ENCODE measurements at places on chromosomes 16 and 17.

DNA sequence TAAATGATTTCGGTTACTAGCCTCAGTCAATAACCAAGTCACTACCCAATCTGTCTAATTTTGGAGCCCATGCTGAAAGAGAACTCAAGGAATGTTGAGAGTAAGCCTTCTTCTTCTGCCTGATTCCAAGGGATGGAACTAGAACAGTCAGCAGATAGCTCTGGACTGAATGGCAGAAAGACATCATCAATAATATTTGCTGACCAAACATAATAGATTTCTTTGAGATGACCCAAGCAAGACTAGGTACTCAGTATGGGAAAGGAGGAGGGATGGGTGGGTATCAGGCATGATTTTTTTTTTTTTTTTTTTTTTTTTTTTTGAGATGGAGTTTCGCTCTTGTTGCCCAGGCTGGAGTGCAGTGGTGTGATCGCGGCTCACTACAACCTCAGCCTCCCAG lies 330.1 kb downstream of the CNTNAP4 start:
- no peak for DNase-seq

DNA sequence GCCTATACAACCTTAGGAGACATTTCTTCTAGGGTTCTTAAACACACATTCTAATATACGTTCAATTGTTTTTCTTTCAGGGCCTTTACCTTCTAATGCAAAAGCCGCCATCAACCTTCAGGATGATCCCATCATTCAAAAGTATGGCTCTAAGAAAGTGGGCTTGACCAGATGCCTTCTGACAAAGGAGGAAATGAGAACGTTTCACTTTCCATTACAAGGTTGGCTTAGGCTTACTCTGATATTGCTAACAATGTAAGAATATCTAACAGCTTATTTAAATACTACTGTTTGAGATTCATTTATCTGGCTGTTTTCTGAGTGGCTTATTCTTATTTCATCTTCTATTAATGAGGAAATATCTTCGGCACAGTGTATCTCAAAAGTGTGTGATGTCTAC lies 15.4 kb downstream of the REXO5 start:
- DNase-seq, result no peak

GRCh38 chr17:45664921-45665320 lies 119.2 kb upstream of the CRHR1 start:
- no peak for DNase-seq

GRCh38 chr17:75542728-75543336 lies 17.3 kb downstream of the LLGL2 start:
- no peak for DNase-seq

DNA sequence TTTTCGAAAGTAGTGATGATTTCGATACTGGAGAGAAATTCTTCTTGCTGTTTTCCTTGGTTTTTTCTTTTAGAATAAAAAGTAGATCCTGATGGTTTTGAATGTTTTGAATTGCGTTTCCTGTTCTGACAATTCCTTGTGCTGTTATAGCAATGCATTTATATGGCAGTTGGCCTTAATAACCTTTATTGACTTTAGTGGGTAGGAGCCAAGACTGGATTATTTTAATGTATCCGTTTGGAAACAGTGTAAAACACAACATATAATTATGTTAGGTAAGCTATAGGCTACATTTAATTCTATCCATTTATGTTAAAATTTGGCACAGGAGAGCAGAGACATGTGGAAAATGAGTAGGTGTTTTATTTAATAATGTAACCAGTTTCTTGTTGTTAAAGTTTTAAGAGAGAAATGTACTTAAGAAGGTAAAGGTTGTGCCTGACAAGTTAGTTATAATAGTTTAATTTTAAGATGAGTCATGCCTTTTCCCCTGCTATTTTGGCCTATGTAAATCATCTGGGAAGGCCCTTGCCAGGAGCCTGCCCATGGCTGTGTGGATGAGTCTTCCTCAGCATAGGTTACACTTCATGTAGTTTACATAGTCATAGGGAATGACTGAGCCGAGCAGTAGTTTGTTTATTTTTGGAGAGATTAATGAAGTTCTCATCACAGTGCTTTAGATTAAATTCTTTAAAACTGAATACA lies 189.9 kb downstream of the FTO start:
- DNase-seq, result no peak

DNA sequence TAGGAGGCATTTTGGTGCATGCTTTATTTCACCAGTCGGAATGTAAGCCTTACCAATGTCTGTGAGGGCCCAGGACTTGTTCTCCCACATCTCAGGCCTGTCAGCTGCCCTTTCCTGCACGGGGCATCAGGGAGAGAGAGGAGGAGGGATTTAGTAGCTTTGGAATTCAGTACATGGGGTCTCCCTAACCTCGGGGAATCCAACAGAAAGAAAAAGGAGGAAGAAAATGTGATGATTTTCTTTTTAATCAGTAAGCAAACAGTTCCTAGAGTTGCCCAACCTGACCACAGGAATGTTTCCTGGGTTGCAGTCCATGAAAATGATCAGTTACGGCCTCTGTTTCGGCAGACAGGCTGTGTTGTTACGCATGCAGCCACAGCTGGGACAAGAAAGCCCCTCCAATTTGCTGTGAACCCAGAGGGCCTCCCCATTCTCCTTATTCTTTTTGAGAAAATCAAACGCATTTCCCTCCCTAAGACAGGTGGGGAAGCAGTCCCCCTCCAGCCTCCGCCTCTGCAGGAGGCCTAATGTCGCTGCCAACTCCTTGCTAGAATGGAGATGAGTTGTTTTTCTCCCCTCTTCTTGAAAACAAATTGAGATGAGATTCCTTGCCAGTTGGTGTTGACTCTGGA lies 53.1 kb upstream of the TANGO6 start:
- DNase-seq, result no peak

GRCh38 chr16:84989749-84990620 lies 21.4 kb downstream of the ZDHHC7 start:
- DNase-seq, result no peak

DNA sequence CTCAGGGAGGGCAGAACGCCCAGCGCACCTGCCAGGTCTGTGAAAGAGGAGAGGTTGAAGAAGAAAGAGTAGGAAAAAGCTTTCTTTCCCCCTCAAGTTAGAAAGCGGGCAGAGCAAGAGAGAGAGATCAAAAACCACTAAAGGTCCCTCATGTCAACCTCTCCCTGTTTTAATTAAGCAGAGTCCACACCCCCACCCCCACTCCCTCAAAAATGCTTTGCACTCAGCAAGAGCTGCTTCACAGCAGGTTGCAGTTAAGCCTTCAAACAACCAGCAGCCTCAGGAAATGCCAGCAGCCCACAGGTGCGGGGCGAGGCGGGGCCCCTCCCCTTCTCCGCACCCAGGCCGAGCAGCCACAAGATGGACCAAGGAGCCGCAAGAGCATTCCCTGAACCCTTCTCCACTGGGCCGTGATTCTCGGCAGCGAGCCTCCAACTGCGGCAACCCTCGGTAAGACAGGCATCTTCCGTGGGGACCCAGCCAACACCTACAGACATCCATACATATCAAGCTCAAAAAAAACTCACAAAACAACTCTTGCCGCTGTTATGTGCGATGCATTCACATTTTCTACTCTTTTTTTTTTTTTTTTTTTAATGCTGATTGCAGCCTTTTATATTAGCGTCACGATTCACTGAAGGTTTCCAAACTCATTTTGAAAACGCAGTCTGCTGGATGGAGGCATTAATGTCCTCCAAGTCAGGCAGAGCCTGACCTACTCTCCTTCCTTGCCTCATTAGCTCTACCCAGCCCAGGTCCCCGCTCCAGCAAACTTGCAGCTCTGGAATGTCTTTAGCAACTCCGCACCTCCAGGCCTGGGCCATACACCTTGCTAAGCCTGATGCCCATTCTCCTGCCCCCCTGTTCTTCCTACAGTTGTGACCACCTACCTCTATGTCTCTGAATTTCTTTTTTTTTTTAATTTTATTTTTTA lies 66.1 kb downstream of the AXIN2 start:
- no peak for DNase-seq

GRCh38 chr16:76653390-76654026 lies 376.3 kb downstream of the CNTNAP4 start:
- DNase-seq, result peak; percentile 88

GRCh38 chr16:12087901-12088421 lies 111.4 kb downstream of the SNX29 start:
- DNase-seq, result no peak

GRCh38 chr17:48715496-48716399 lies 6.6 kb downstream of the PRAC1 start:
- DNase-seq, result no peak

- no peak for DNase-seq
Measured at GRCh38 chr16:47413041-47413440, 47.8 kb downstream of the ITFG1 start.

DNA sequence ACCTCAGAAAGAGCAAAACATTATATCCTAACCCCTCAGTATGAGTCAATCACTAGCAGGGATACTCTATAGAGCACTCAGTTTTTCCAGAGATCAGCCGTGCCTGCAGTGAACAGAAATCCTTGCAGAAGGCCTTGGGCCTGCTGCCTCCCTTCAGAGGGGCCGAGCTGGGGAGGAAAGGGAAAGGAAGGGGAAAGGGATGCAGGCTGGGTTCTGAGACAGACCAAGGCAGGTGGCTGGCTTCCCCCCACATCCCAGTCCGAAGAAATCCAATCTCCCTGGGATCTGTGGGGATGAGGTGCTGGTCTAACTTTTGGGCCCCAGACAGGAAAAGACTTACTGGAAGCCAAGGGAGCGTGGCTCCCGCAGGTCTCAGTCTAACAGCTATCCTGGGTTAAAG lies 25.3 kb downstream of the SRL start:
- DNase-seq, result no peak

DNA sequence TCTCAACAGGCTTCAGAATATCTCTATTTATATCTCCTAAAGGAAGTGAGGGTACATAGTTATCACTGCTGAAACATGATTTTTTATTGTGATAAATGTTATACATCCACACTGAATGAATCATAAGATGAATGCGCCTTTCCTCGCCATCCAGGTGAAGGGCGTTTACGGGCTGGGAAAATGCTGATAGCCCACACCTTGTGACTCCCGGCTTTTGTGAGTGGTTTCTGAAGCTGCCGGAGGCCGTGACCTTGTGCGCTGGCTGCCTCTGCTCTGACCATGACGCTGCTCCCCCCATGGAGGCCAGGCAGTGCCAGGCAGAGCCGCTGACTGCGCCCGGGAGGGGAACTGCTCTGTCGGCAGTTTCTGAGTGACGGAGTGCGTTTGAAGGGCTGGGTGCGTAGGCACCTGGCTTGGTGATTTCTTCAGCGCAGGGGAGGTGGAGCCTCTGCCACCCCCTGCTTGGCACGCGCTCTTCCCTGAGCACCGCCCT lies 97.2 kb downstream of the RAP1GAP2 start:
- no peak for DNase-seq

- DNase-seq, result no peak
Measured at GRCh38 chr17:52140601-52141000, 17.9 kb downstream of the CA10 start.

DNA sequence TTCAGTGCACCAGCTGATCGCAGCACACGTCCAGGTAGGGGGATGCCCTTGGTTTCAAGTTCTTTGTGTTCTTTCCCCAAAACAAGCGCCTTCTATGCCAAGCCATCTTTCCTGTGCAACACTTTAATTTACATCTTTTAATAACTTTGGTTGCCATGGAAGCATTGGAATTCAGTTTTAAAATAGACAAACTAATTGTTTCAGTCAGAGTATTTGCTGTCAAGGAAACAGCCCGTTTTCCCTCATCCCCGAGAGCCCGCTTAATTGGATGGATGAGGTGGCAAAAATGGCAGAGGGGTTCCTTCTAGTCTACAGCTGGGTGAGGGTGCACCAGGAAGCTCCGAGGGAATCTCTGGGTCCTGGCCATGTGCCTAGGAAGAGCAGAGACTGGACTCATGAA lies 793.7 kb upstream of the EEF2KMT start:
- DNase-seq, result no peak

DNA sequence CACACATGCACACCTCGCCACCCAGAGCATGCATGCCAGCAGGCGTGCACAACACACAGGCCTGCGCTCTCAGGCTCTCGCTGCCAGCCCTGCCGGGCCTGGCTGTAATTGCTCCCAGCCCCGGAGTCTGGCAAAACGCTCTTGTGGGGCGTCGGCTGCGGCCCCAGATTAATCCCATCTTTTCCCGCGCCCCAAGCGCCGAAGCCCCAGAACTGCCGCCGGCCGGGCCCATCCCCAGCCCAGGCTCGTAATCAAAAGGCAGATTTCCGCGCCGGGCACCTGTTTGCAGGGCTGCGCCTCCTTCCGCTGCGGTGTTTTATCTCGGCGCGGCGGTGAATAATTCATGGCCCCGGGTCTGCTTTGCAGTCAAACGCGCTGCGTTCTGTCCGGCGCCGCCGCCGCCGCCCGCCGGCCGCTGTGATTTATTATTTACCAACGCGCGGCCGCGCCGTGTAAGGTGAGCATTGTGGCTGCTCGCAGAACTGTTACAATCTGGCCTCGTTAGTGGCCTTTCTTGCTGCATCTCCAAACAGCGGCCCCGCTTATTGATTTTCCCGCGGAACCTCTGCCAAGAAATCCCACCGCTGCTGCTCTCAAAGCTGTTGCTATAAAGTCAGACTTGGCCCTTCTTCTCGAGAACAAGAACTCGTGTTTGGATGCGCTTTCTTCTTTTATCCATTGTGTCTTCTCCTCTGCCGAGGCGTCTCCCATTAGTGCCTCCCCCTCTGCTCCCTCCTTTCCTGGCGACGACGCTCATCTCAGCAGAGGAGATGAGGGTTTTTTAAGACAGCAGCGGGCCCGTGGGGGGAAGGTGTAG lies 126.1 kb downstream of the IRX5 start:
- DNase-seq, result no peak

DNA sequence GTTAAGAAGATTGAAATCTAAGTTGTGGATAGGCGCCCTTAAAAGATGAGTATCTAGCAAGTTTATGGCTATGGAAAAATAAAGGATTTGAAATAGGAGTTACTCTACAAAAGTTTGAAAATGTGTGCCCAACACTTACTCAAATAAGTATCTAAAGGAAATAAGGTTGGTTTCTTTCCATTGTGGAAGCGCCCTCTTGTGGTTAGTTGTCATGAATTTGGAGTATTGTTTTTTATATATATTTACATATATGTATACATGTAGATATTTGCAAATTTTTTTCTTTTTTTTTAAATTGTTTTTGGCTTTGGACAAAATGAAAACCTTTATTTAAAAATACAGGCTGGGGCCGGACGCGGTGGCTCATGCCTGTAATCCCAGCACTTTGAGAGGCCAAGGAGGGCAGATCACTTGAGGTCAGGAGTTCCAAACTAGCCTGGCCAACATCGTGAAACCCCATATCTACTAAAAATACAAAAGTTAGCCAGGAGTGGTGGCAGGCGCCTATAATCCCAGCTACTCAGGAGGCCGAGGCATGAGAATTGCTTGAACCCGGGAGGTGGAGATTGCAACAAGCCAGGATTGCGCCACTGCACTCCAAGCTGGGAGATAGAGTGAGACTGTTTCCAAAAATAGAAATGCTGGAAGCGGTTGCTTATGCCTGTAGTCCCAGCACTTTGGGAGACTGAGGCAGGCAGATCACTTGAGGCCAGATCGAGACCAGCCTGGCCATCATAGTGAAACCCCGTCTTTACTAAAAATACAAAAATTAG lies 24.0 kb upstream of the VPS4A start:
- DNase-seq, result peak; percentile 74

- DNase-seq, result no peak
Measured at GRCh38 chr17:6245301-6246177, 175.4 kb downstream of the WSCD1 start.

All from pons (tissue), 1 donor.